GM04503 (cell line): ENCODE measurements at places on chromosomes 12 and 14.

DNA sequence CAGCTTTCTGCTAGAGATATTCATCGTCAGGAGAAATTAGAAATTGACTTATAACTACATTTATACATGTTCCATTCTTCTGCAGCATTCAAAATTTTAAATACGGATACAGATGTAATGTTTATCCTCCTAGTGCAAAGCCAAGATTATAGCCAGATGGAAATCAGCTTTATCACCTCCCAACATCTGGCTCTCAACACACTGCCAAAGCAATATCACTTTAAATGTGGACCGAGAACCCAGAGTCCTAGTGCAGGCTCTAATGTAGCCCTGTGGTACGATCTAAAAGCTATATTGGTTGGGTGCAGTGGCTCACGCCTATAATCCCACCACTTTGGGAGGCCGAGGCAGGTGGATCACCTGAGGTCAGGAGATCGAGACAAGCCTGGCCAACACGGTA is 6.5 kb downstream of the MLH3 start:
- no peak for DNase-seq

DNA sequence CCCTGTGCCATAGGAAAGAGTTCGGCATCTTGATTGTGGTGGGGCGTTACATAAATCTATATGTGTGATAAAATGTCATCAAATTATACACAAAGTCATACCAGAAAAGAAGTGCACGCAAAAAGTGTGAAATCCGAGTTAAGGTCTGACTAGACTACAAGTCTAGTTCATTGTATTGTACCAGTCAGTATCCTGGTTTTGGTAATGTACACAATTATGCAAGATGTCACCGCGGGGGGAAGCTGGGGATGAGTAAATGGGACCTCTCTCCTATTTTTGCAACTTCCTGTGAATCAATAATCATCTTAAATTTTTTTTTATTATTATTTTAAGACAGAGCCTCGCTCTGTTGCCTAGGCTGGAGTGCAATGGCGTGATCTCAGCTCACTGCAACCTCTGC is 43.2 kb upstream of the BCL11B start:
- DNase-seq = no peak

GRCh38 chr12:114721266-114721665 is 37.3 kb upstream of the TBX3 start:
- no peak for DNase-seq

- DNase-seq = no peak
Observed at GRCh38 chr12:30399859-30400258, 295.8 kb downstream of the IPO8 start.

DNA sequence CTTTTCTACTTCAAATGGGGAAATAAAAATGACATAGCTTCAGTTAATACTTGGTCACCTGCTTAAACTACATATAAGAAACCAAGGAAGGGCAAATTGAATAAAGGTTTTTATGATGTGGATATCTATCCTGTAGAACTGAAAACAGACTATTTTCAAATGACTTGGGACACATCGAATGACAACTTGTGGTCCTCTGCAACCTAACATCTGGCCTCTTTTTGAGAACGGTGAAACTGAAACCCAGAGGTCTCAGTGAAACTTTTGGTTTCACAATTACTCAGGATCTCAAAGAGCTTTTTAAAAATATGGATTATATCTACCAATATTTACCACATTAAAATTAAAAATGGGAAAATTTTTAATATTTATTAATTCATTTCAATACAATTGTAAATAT is 65.2 kb downstream of the PPP2R5E start:
- DNase-seq = no peak
